ENCODE measurements at places on chromosomes 5 and 9.

DNA sequence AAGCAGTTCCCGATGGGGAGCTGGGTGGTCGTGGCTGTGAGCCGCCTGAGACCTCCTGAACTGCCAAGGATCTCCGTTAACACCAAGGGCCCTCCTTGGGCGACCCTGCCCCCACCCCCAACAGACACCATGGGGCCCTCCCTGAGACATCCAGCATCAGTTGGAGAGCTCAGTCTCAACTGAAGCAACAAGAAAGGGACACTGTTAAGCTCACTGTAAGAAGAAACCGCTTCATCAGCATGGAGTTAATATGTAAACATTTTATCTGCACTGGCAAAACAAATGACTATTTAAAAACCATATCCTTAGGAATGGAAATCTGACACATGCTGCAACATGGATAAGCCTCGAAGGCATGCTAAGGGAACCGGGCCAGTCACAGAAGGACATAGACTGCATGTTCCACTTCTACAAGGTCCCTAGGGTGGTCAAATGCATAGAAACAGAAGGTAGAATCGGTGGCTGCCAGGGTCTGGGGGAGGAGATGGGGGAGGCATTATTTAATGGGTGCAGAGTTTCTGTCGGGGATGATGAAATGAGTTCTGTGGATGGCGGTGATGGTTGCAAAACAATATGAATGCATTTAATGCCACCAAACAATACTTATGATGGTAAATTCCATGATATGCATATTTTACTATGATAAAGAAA lies 47.4 kb downstream of the ROR2 start:
- DNase-seq = no peak

DNA sequence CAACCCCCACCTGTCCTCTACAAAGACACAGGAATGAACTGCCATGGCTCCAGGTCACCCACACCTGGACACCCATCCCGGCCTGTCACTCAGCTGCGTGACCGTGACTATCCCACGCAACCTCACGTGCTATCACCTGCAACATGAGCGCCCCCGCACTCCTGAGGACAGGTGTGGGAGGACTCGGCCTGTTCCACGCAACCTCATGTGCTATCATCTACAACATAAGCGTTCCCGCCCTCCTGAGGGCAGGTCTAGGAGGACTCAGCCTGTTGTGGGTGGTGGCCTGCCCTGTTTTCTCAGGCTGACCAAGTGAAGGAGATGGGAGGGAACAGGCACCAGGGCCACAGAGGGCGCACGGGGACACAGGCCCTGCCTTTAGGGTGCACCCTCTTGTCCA lies 4.1 kb downstream of the QSOX2 start:
- no peak for DNase-seq

DNA sequence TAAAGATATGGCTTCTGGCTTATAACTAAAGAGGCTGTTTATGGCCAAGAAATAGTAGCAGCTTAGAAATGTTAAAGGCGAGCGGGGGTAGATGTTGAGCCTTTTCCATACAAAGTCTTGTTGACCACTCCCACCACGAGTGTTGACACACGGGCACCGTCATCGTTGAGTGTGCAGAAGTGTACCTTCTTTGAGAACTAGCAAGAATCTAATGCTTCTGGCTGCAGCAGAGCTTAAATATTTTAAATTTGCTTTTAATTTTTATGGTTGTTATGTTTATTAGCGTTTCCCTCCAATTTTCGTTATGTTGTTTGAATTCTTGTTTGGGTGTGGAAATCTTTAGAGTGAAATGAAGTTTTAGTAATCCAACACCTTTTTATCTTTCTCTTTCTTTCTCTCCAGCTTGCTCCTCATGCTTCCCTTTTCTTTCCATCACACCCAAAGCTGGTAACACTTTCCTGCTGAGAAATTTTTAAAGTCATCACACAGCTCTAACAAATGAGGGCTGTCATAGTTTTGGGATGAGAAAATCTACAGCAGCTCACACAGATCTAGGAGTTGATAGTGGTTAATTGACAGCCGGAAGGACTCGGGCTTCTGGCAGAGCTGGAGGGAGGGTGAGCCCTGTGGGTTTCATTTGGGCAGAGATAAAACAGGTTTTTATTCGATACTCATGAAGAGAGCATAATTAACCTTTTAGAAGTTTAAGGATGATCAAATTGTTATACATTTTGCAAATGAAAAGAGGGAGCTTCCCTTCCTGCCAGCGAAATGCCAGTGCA lies 120.1 kb upstream of the ZNF608 start:
- DNase-seq = no peak

DNA sequence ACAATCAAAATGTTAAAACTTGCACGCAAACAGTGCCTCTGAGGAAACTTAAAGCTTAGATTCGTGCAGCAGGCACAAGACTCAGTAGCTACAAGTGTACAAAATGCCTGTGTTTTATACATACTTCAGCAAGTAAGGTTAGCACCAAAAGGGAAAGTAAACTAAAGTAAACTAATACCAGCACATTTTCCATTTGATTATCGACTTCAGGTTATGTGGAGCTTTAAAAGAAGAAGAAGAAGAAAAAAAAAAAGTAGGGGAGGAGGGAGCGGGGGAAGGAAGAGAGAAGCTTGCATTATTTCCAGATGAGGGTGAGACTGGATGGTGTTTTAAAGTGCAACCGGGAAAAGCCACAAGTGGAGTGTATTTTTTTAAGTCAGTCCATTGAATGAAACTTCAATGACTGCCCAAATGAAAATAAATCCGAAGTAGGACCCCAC lies 596 bp upstream of the ADAMTS6 start:
- DNase-seq = no peak

DNA sequence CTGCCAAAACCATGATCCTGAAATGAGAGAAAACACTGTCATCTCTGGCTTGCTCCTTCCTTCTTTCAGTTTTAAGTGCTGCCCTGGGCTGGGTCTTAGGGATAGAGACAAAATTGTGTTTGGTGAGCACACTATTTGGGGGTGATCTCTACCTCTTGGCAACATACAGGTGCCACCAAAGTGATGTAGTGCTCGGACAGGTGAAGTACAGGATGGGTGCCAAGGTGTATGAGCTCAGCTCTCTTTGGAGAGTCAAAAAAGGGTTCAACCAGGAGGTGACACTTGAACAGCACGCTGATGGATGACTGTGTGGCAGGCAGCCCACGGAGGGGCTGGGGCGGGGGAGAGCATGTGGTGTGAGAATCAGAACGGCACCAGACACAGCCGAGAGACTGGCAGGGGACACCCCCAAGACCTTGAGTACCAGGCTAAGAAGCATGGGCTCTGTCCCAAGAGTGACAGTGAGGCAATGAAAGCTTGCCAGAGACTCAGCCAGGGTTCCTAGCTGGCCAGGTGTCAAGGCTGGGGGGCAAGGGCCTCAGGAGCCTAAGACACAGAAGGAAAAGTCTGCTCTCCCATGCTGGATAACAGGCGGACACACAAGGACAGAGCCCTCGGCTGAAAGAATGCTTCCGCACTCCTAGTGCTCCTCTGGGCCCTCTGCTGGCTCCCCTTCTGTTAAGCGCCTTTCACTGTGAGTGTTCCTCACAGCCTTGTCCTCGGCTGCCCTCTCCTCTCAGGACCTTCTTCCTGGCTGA lies 2.5 kb downstream of the NHP2 start:
- no peak for DNase-seq

DNA sequence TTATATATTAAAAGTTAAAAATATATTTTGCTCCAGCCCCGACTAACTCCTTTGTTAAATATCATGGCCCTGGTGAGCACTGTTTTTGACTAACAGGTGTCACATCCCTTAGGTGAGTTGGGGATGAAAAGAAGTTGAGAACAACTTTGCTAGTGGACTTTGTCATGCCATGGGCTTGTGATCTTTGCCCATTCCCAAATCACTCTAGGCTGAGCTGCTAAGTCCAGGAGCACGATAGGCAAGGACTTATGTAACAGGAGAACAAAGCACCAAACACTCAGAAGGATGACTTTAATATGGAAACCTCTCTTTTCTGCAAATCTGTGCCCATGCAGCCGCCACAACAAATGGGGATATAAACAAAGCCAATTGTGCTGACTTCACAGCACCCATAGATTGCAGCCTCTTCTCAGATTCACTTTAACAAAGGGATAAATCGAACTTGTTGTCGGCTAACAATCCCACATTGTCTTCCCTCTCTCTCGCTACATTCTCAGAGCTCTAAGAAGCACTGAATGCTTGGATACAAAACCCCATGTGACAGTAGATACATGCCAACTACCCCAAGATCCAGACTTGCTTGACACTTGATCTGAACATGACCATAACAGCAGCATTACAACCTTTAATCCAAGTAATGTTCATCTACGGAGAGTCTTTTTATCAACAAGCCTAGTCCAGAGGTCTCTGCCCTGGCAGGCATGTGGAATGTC lies 86.8 kb upstream of the CD180 start:
- DNase-seq = no peak

DNA sequence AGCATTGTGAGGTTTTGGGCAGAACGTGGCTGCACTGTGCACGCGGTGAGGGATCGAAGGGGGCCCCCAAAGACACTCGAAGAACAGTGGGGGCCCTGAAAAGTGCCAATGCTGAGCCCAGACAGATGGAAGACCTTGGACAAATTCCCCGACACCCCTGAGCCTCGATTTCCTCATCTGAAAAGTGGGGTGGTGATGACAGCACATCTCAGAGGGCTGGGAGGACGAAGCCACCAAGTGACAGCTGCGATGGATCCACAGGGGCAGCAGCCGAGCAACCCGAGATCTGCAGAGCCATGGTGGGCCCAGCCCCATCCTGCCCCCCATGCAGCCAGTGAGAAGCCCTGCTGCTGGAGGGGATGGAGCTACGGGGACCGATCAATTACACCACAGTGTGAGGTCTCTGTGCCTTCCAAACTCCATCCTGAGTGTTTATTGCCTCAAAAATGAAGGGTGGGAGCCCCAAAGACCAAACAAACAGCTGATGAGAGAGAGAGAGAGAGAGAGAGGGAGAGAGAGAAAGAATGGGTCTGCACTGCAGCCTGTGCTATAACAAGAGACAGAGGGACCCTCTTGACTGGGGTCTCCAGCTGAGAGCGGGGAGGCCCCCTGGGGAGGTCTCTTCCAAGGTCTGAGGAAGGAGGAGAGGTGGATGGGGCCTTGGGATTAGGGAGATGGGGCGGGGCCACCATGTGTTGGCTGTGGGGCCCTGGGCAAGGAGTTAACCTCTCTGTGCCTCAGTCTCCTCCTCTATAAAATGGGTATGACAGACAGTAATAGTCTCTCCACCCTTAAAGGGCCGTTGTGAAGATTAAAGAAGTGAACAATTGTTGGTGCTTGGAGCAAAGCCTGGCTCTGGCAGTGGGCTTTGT lies 134.4 kb upstream of the IER5L start:
- no peak for DNase-seq

DNA sequence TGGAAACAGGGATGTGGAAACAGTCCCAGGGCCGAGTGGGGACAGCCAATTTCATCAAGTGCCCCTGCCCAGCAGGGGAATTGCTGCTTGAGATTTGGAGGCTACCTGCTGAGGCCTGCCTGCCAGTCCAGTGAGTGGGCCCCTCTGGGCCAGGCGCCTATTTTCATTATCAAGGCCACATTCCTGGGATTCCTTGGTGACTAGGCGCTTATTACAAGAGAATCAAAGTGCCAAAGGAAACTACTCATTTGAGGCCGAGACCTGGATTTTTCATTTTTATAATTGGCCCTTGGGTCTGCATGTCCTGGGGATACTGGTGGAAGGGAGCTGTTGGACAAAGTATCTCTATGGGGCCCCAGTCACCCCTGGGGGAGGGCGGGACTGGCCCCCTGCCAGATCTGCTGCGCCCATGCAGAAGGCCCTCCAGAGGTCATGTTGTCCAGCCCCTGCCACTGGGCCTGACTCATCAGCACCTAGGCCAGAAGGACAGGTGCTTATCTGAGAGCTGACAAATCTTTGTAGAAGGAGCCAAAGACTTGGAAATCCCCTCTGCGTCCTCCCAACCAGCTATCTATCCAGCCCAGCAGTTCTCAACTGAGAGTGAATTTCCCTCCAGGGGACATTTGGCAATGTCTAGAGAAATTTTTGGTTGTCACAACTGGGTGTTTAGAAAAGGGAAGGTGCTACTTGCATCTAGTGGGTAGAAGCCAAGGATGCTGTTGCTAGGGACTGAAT lies 45.6 kb downstream of the FOXI1 start:
- DNase-seq = no peak

GRCh38 chr5:111197523-111197922 lies 26.7 kb upstream of the CAMK4 start:
- DNase-seq = no peak

GRCh38 chr9:106535439-106535838 lies 327.5 kb upstream of the ZNF462 start:
- no peak for DNase-seq

- DNase-seq = no peak
Measured at GRCh38 chr9:38417003-38417945, 7.0 kb downstream of the IGFBPL1 start.

DNA sequence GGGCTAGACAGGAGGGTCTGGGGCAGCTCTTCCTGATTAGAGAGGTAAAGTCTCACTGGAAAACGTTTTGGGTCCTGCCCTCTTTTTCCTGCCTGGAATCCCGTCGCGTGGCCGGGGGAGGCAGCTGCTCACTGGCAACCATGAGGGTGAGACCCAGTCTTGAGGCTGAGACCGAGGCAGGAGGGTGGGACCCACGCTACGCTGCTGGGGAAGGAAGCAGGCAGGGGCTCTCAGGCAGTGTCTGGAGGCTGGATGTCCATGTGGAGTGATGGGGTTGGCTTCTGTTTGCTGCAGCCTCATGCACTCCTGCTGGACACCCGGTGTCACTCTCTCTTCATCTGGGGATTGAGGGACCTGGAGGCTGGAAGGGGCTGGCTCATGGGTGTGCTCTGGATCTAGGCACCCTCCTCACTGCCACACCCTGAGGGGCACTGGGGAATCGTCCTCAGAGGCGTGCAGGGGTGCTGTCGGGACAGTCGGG lies 11.3 kb upstream of the SLC2A6 start:
- no peak for DNase-seq

- no peak for DNase-seq
Measured at GRCh38 chr5:107103522-107103921, 567.2 kb downstream of the EFNA5 start.

DNA sequence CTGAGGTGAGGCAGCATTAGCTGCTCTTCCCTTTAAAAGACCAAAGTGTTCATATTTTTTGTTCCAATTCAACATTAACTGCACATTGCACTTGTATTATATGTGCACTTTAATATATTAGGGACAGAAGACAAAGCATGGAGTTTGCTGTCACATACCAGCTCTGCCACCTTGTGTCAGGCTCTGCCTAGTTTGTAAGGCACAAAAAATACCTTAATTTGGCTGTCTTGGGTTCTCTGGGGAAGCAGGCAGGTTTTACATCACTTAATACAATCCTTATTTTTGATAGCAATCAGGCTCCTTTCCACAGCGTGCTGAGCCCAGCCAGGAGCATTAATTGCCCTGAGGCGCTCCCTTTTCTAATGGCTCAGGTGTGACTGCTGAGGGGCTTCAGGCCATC lies 131.8 kb downstream of the SCAMP1 start:
- DNase-seq = no peak

GRCh38 chr5:96690861-96691260 lies 28.7 kb downstream of the CAST start:
- no peak for DNase-seq

All from stimulated activated CD4-positive, alpha-beta T cell treated with anti-CD3 and anti-CD28 coated beads, Interleukin-12 subunit alpha, Interleukin-12 subunit beta, amount 100 ng/mL, for 24 hours (primary cell).